ENCODE measurements at places on chromosomes 1 and 21. TPM values are rescaled to one million over a fixed set of nuclear protein-coding genes. Genes with fewer than 3 reads are reported as not detected.

GNG4 gene
- 0.78 TPM for total RNA-seq

CLCNKA gene
- total RNA-seq = not detected

RPTN gene
- total RNA-seq = not detected

ABCG1 gene
- 3.7 TPM for total RNA-seq

NPR1 gene
- 1.0 TPM for total RNA-seq

HSD11B1 gene
- 168 TPM for total RNA-seq

CNR2 gene
- total RNA-seq = not detected

MTF2 gene
- total RNA-seq = 14.8 TPM

IFNLR1 gene
- total RNA-seq = 0.78 TPM

SRSF10 gene
- 59.6 TPM for total RNA-seq

FAM177B gene
- total RNA-seq = not detected

NCAM2 gene
- total RNA-seq = 8.1 TPM

ANKRD45 gene
- 0.52 TPM for total RNA-seq

LMNA gene
- 479 TPM for total RNA-seq

TEX35 gene
- not detected for total RNA-seq

AXDND1 gene
- not detected for total RNA-seq

BRDT gene
- not detected for total RNA-seq

TOMM40L gene
- total RNA-seq = 12.1 TPM

FBLIM1 gene
- 114 TPM for total RNA-seq

SLC44A3 gene
- not detected for total RNA-seq

LRRC38 gene
- total RNA-seq = 0.39 TPM

AMY2A gene
- not detected for total RNA-seq

CATSPER4 gene
- total RNA-seq = not detected

FALEC gene
- not detected for total RNA-seq

CACNA1S gene
- total RNA-seq = not detected

LAX1 gene
- total RNA-seq = not detected

CFAP74 gene
- not detected for total RNA-seq

SYT14 gene
- total RNA-seq = 0.48 TPM

OR2T11 gene
- total RNA-seq = not detected

LCE1B gene
- not detected for total RNA-seq

THEM5 gene
- not detected for total RNA-seq

DTL gene
- total RNA-seq = 13.7 TPM

SPRR4 gene
- not detected for total RNA-seq

OLFM3 gene
- total RNA-seq = not detected

APCS gene
- not detected for total RNA-seq

LENEP gene
- not detected for total RNA-seq

SERPINC1 gene
- total RNA-seq = 0.13 TPM

DEDD gene
- total RNA-seq = 22.4 TPM

KRTAP6-3 gene
- total RNA-seq = not detected

OR6N1 gene
- total RNA-seq = not detected

SYTL1 gene
- total RNA-seq = 2.2 TPM

CPLANE2 gene
- total RNA-seq = 3.6 TPM

ADCY10 gene
- total RNA-seq = 1.2 TPM

CAMK1G gene
- total RNA-seq = 3.0 TPM

KRTAP10-6 gene
- not detected for total RNA-seq

GBP2 gene
- total RNA-seq = 5.8 TPM

PEAR1 gene
- 14.0 TPM for total RNA-seq

S100A5 gene
- not detected for total RNA-seq
